ENCODE measurements at places on chromosomes 12 and 14.

DNA sequence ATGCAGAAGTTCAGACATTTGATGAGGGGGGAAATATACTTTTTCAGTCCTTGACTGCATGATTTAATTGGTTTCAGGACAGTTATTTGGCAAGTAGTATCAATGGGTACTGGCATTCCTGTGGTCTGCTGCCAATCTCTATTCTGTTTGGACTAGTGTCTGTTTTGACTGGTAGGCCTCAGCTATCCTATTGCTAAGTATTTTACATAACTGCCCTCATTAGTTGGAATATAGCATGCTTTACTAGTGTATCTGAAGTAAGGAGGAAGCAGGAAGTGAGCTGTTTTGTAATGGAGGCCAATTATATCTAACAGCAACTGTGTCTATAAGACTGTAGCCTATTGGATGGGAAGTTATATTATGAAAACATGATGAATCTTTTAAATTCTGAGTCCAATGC, 104.3 kb downstream of the FLRT2 start:
- DNase-seq, result no peak

DNA sequence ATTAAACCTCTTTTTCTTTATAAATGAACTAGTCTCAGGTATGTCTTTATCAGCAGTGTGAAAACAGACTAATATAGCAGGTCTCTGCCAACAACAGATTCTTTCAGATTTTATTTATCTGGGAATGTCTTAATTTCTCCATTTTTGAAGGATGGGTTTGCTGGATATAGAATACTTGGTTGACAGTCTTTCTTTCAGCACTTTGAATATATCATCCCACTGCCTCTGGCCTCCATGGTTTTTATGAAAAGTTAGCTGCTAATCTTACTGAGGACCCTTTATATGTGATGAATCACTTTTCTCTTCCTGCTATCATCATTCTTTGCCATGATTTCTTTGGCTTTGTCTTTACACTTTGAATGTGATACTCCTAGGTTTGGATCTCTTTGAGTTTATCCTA, 148.0 kb downstream of the ANO6 start:
- no peak for DNase-seq

DNA sequence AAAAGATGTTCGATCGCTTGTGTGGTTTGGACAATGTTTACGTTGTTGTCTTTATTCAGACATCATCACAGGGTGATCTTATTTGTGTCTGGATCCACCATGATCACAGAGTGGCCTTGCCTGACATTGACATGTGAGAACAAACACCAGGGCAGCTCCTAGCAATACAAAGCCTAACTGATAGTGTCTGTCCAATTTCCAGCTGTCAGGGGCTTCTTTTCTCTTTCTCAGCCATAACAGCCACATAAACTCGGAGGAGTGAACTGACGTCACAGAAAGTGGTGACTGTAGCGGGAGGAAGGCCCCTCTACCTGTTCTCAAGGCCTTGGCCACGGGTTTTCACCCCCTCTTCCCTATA, 5.8 kb upstream of the SLC6A13 start:
- DNase-seq, result no peak

- DNase-seq, result no peak
Observed at GRCh38 chr12:10119066-10119465, 10.9 kb downstream of the CLEC7A start.

DNA sequence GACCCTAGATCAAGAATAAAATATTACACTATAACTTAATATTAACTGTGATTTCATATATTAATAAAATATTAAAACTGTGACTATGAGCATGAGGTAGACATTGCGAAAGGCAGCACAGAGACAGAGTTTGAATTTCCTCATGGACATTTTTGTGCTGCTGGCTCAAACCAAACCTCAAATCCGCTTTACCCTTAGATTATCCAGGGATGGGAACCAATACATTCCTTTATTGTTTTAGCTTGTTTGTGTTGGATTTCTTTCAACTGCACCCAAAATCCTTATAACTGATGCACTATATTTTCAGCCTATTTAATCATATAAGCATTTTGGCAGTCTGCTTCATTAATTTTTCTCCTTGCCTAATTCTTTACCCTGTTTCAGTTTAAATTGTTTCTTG, 436.7 kb downstream of the ATP23 start:
- DNase-seq, result no peak

GRCh38 chr14:102249041-102249440, 55.9 kb downstream of the MOK start:
- no peak for DNase-seq

DNA sequence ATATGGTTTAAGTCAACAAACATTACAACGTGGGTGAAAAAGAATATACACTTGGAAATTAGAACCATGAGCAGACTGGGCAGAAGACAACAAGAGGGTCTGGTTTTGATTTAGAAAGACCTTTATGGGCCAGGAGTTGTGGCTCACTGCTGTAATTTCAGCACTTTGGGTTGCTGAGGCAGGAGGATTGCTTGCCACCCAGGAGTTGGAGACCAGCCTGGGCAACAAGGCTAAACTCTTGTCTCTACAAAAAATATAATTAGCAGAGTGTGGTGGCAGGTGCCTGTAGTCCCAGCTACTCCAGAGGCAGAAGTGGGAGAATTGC, 2.7 kb upstream of the NFKBIA start:
- no peak for DNase-seq

DNA sequence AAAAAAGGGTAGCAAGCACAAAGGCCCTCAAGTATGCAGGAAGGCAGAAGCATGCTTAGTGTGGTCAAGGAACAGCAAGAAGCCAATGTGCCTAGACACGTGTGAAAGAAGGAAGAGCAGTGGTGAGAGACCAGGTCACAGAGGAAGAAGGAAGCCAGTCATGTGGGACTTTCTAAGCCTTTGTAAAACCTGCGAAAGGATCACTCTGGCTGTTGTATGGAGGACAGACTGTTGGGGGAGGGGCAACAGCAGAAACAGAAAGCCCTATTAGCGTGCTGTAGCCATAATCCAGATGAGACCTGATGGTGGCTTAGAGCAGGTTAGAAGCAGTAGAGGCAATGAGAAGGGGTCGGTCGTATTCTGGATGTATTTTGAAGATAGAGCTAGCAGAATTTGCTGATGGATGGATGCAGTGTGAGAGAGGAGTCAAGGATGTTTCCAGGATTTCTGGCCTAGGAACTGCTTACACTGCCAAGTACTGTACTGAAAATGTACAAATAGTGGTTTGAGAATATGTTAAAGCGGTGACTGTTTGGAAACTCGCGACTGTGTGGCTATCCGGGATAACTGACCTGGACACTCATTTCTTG, 5.7 kb upstream of the MLF2 start:
- no peak for DNase-seq

DNA sequence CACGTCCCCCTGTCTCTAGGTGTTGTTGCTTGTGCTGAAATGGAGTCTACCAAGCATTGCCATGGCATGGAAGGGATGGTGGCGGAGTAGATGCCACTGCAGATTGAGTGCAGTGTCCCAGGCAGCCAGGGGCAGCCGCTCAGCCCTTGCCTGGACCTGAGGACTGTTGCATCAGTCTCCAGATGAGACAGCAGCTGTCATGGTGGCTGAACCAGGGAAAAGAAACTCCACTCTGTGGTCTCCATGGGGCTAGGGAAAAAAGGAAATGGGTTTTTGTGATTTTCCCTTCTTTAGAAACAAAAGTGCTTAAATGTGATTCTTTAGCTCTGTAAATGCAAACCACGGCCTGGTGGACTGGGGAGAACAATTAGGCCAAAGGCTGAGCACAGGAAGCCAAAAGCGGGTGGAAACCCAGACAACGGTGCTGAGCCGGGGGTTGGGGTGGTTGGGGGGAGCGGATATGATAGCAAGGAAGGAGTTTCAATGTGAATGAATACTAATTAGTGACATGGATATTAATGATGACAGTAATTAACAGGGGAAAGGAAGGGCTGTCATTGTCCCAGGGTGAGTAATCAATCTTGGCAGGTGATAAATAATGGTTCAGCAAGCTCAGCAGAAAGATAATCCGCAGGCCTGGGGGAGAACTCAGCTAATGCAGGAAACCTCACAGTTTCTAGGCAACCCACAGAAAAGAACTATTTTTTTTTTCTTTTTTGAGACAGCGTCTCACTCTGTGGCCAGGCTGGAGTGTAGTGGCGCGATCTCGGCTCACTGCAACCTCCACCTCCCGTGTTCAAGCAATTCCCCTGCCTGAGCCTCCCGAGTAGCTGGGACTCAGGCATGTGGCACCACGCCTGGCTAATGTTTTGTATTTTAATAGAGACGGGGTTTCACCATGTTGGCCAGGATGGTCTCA, 442.6 kb downstream of the DPF3 start:
- peak; percentile 0 for DNase-seq

- no peak for DNase-seq
Observed at GRCh38 chr12:128818065-128819022, 5.4 kb downstream of the SLC15A4 start.

DNA sequence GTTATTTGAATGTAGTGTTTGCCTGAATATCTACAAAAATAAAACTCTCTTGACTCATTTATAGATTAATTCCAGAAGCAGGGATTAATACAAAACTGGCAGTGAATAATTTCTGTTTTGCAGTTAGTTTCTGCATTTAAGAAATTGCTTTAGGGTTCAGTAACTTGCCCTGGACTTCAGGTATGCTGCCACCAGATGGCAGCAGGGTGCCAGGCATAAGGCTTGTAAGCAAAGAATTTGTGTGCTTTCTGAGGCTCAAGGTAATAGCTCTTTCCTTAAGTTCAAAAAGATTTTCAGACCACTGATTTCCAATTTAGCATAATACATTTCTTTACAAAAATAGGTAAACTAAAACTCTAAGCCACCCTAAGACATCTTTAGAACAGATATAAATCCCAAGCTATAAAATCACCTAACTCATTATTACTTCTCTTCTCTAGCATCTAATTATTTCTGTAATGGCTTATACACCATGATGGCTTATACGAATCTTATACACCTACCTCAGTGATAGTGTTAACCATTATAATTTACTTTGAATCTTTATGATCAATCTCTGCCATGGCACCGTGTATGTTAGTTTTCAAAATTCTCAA, 398.3 kb downstream of the APAF1 start:
- DNase-seq, result peak; percentile 2

DNA sequence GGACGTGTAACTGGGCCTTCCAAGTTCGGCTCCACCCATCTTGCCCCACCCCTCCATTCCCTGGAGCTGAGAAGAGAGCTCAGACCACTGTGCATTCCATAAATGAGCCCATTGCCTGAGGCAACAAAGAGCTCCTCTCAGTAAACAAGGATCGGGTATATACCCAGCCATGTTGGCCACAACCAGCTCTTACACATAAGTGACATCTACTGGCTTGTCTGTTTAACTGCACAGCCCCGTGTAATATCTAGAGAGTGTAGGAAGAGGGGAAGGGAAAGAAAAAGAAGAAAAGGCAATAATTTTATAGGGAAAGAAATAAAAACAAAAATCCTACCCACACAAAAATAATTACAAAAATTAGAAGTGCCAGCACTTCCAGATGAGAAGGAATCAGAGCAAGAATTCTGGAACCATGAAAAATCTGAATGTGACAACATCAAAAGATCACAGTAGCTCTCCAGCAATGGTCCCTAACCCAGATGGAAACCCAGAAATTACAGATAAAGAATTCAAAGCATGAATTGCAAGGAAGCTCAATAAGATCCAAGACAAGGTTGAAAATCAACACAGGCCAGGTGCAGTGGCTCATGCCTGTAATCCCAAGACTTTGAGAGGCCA, 308.1 kb downstream of the RPAP3 start:
- DNase-seq, result no peak

DNA sequence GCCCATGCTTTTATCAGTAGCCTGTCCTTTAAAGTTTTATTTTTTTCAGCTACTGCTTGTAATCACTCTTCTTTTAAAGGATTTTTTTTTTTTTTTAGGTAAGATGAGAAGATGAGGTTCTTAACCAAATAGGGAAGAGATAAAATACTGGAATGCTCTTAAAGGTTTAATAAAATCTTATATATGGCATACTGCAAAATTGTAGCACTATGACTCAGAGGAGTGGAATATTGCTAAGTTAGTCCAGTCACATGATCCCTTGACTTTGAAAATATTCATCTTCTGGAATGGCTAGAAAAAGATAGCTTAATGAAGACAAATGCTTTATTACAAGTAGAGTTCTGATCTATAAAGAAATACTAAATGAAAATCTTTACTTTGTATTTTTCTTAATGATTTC, 116.6 kb downstream of the NAV3 start:
- DNase-seq, result no peak

DNA sequence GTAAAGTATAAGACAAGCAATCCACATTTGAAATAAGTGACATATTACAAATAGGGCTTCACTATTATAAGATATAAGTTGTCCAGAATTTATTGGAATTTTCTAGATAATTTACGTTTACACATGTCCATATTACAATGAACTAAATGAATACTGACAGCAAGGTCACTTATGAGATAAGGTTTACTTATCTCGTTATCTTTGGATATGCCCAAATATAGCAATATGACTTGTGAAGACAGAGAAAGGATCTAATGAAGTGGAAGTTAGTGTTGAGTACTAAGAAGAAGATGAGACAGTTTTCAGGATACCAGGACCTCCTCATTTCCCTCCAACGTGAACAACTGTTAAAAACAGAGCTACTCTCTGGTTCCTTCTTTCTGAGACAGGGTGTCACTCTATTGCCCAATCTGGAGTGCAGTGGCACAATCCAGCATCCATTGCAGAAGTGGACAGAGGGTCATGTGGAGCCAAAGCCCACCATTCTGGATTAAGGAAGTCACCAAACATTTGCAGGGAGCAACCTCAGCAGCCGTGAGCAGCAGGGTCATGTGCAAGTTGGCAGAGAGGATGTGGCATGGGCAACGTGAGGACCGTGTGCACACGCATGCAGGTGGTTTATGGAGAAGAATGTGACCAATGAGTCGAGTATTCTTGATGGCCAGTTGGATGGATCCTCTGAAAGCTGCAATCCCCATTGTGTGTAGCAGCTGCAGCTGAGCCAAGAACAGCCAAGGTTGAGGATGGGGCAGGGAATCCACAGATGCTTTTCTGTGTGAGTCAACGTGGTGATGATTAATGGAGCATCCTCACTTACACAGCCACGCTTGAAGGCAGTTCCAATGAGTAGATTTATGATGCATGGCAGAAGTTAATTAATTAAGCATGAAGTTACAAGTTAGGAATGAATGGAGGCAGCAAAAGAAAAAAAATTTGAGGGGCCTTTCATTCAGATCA, 111.0 kb downstream of the BICD1 start:
- no peak for DNase-seq

DNA sequence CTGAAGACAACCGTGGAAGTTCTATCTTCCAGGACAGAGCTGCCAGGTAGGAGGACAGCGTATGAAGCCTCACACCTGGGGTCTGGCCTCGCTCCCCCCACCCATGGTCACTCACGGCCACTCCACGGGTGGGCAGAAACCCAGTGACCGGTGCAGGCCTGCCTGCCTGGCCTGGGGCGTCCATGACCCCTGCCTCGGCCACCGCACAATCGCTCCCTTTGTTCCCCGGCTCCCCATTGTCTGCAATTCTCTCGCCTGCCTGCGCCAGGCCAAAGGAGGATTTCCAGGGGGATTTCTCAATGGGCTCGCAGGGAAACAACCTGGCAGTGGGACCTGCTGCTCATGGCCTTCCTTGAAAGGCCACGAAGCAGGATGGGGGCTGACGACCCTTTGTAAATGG, 22.6 kb downstream of the CCDC85C start:
- DNase-seq, result no peak

GRCh38 chr12:108080363-108080762, 48.7 kb upstream of the WSCD2 start:
- no peak for DNase-seq

- DNase-seq, result no peak
Observed at GRCh38 chr12:94099632-94100031, 48.7 kb upstream of the PLXNC1 start.

Measured in activated CD8-positive, alpha-beta memory T cell treated with anti-CD3 and anti-CD28 coated beads for 1 hour (primary cell).